ENCODE measurements at places on chromosomes 4 and X.

GRCh38 chr4:137531986-137532868 lies at the start of gene PCDH18:
Gene PCDH18 (minus strand): TSS chr4:137532494. CDS start chr4:137532088, 406 bp downstream.
- peak; percentile 60 for DNase-seq

DNA sequence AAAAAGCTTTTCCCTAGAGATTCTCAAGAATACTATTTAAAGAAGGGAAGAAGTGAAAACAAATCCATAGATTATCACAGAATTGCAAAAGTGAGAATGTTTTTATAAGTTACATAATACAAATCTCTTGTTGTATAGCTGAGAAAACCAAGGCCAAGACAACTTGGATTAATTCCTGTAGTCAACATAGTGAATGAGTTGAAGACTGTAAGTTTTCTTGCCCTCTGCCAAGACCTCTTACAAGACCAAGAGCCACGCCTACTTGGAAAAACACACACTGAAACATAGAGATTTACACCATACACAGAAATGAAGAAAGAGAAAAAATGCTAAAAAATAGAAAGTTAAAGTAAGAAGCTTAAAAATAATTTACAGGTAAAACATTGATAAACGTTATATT lies 2024.0 kb downstream of the PCDH7 start:
- DNase-seq: no peak

DNA sequence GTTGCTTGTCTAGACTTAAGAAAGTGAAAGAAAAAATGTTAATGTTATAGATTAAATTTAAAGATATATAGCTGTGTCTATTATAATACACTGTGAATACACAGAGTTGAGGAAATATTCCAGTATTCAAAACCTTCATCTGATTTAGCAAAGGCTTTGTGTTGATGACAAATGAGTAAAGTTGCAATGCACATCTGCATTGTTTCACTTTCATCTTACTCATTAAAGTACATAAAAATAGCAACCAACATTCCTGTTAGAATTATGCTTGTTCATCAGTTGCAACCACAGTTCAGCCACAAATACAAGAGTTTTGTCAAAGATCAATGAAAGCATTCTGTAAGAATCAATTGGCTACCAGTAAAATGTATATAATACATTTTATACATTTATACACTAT lies 346.4 kb upstream of the SLC7A11 start:
- no peak for DNase-seq

- no peak for DNase-seq
Measured at GRCh38 chrX:128781506-128781905, 729.3 kb upstream of the ACTRT1 start.

DNA sequence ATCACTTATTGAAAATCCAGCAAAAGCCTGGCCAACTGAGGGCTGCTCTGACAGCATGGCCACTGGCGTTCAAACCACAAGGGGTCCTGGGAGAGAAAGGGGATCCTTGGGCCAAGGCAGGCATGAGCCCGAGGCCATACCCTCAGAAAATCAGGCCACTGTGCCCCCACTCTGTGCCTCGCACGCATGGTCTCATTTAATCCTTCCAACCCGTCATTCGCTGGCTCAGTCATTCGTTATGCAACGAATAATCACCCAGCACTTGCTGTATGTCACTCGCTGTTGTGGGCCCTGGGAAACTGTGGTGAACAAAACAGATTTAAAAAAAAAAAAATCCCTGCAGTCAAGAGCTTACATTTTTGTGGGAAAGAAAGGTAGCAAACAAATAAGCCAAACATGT lies 112.7 kb downstream of the BCOR start:
- DNase-seq: no peak

DNA sequence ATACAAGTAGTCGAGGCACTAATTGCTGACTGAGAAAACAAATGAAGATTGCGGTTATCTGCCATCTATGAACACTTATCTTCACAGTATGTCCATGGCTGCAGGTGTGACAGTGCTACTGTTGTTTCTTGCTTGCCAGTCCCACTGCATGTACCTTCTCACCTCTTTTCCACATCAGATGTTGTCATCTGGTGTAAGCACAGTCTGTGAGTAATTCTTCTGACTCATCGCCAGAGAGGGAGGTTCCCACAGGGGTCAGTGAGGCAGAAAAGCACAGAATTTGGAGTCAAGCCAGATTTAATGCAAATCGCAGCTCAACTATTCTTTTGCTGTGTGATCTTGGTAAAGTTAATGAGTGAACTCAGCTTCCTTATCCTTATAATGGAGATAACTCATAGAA lies 144.4 kb downstream of the GLRA2 start:
- no peak for DNase-seq

DNA sequence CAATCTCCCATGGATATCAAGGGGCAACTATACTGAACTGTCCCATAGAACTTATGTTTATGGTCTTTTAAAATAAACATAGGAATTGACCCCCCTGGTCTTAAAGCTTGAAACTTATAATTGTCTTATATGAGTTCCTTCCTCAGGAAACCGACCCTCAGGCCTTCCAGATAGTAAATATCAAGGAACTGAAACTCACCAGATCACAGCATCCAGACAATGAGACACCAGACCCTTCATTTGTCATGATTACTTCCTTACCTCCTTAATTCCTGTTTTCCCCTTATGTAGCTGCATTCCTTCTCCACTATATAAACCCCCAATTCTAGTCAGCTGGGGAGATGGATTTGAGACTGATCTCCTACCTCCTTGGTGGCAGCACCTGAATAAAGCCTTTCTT lies 94.8 kb upstream of the GRPR start:
- no peak for DNase-seq
